ENCODE measurements at places on chromosomes 2 and 18.

- DNase-seq: no peak
Measured at GRCh38 chr2:37631292-37631691, 40.1 kb downstream of the CDC42EP3 start.

GRCh38 chr2:199992296-199992695 is 36.9 kb downstream of the MAIP1 start:
- no peak for DNase-seq

DNA sequence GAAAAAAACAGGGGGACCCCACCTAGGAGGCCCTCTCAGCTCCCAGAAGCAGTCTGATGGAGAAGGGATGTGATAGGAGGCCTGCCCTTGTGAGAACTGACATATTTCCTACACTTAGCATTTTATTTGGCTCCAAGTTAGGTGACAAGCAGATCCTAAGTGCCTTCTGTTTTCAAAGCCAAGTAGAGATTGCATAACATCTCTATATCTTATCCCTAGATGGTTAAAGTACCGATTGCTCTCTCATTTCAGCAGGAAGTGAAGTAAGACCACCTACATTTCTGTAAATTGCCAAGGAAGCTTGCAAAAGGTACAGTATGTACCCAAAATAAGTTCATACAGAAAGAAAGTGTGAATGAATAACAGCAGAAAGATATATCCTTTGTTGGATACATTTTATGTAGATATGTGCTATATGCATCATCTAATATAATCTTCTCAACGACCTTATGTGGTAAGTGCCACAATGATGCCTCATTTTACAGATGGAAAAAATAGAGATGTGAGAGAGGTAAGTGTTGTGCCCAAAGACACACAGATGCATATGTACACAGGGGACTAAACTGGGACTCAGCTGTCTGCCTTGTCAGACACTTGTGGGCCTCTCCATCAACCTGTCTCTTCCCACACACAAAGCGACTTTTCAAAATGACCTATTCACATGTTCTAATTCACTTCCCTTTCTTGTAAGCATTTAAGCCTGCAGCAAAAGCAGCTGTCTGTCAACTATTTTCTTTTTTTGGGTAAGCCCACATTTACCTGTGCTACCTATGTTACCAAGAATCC is 38.9 kb downstream of the DHRS9 start:
- no peak for DNase-seq

- no peak for DNase-seq
Measured at GRCh38 chr2:172937884-172938712, 137.5 kb upstream of the MAP3K20 start.

DNA sequence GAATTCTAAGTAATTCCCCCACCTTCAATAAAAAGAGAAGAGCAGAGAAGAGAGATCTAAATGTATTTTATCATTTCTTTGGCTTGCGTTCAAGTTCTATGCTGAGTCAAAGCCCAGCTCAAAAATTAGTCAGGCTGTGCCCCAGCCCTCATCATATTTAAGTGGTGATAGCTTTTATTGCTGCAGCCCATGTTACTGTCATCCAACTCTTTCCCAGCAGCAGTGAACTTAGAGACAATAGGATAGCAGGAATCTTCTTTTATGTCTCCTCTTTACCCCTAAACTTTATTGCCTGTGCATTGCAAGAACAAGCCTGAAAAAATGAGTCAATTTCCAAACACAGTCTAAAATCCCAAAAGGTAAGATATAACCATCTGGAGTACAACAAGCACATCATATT is 1599.3 kb upstream of the PIK3C3 start:
- no peak for DNase-seq

GRCh38 chr2:28647682-28648081 is 103.9 kb upstream of the PPP1CB start:
- DNase-seq: no peak

- DNase-seq: no peak
Measured at GRCh38 chr2:106833256-106833655, 52.7 kb downstream of the ST6GAL2 start.

DNA sequence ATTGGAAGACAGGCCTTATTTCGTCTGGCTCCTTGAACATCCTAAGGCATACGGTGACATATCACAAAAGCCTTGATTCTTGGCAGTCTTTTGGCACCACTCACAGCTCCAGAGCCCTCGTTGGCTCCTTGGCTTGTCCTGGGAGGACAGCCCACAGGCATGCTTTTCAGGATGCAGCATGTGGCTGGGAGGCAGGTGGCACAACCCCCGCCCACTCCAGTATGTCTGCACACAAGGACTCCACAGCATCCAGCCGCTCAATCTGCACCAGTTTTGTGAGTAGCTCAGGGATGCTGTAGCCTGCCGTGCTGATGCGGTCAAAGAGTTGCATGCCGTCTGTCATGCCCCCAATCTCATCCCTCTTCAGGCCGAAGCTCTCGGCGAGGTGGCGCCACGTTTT is 92.3 kb downstream of the EDAR start:
- DNase-seq: no peak

DNA sequence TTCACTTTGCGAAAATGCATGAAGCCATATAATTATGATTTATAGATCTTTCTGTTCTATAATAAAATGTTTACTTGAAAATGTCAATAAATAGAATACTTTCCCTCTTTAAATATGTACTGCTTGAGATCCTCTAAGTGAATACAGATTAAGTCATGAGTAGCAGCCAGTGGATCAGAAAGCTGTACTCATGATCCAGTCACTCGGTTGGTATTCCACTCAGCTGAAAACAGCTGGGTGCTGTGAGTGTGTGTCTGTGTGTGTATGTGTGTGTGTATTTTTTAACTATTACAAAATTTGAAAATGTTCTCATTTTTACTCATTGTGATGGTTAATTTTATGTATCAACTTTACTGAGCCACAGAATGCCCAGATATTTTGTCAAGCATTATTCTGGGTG is 141.6 kb upstream of the CYP26B1 start:
- DNase-seq: no peak

DNA sequence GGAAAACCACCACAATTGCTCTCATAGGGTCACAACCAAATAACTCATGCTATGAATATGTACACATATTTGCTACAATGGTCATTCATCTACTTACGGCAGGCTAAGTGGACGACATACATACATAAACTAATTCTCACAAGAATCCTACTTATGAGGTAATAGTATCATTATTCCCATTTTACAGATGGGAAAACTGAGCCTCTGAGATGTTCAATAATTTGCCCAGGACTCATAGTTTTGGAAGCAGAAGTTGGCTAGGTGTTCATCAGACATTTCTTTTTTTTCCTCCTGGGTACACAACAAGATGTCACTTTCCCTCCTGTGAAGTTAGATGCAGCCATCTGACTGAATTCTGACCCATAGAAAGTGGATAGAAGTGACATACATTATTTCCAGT is 89.0 kb upstream of the PKDCC start:
- DNase-seq: no peak

GRCh38 chr2:163255086-163255485 is 416.5 kb upstream of the KCNH7 start:
- no peak for DNase-seq

DNA sequence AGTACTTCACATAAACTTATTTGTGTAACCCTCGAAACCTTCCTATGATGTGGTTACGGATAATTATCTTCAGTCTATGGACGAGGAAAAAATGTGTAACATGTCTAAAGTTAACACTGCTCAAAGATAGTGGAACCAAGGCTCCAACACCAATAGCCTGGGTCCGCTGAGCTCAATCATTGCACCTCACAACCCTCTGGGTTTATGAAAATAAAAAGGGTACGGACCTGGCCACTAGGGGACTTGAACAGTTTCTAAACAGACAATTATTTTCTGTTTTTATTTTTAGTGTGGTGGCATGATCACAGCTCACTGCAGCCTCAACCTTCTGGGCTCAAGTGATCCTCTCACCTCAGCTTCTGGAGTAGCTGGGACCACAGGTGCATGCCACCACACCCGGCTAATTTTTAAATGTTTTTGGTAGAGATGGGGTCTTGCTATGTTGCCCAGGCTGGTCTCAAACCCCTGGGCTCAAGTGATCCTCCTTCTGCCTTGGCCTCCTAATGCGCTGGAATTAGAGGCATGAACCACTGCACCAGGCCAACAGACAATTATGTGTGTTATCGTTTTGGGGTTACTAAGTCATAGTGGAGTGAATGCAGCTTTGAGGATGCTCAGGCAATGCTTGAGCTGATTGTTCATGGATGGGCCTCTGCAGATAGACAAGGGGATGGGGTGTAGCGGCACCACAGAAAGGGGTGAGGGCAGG is 10.1 kb downstream of the CASP8 start:
- DNase-seq: no peak

DNA sequence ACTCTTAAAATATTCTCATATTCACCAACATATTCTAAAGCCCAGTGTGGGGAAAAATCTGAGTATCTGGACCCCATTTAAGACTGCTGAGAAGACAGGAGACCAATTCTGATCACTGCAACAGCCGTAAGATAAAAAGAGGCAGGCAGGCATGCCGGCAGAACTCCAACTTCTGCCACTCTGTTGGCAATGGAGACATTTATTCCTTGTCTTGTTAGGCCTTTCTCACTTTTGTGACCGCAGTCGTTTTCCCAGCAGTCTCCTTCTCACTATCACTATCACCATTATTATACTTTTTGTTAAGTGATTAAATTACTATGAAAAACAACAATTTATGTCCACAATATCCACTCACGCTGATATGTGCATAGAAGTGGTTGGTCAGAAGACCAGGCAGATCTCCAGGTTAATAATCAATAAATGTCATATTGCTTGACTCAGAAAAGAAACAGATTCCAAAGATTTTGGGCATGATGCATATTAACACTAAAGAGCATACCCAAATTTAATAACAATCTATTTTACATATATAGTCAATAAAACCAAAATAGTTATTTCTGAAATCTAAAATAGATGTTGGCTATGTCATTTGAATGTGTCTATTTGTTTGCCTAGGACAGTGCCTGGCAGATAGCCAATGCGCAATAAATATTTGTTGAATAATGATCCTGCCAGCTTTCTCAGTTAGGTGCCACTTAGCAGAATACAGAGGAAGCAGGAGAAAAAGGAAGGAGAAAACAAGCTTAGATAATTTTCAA is 38.2 kb downstream of the SESTD1 start:
- DNase-seq: no peak

DNA sequence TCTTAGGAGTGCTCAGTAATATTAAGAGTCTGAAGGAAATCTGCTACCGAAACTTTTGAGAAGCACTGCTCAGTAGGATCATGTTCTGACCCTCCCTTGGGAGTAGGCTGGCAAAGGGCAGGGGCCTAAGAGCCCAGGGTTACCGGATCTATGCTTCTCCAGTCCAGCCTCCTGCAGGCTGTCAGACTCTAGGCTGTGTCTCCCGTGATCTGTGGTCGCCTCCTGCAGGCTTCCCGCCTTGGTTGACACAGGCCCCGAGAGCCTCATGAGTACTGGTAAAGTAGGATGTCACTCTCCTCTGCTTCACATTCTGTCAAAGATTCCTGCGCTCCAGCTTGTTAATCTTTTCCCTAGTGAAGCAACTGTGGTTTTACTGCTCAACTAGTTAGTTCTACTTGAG is 647.8 kb upstream of the RAB6C start:
- no peak for DNase-seq

DNA sequence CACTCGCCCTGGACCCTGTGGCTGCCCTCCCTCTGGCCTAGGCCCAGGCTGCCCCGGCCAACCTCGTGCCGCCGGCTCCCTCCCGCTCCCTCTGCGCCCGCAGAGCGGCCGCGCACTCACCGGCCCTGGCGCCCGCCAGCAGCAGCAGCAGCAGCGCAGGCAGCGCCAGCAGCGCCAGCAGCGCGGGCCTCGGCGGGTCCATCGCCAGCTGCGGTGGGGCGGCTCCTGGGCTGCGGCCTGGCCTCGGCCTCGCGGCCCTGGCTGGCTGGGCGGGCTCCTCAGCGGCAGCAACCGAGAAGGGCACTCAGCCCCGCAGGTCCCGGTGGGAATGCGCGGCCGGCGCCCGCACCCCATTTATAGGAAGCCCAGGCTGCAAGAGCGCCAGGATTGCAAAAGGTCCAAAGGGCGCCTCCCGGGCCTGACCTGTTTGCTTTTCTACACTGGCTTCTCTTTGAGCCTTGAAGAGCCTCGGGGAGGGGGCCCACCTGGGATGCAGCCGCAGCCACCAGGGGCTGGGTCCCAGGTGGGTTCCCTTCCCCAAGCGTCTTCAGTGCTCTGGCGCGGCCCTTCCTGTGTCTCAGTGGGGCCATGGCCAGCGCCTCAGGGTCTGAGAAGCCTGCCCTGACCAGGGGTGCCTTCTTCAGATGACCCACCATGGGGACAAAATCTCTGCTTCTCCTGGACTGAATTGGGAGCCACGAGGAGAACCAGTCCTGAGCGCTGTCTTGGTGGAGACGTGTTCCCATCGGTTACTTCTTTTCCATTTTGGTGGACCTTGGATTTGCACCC is at the start of gene APOB:
Gene APOB (minus strand): TSS at position 330 of the 789 bp plus-strand sequence. CDS start 128 bp downstream, at position 202.
- no peak for DNase-seq

GRCh38 chr2:217372794-217373193 is 512.9 kb upstream of the TNP1 start:
- DNase-seq: no peak

- DNase-seq: no peak
Measured at GRCh38 chr18:23724681-23725080, 35.4 kb downstream of the LAMA3 start.

- no peak for DNase-seq
Measured at GRCh38 chr18:50057009-50057408, 137.9 kb downstream of the MYO5B start.

GRCh38 chr2:166230024-166230723 is 102.4 kb upstream of the SCN1A start:
- DNase-seq: no peak

- DNase-seq: no peak
Measured at GRCh38 chr2:62540408-62541168, 34.6 kb upstream of the TMEM17 start.

GRCh38 chr2:100720445-100720844 is 99.5 kb upstream of the NPAS2 start:
- DNase-seq: no peak

DNA sequence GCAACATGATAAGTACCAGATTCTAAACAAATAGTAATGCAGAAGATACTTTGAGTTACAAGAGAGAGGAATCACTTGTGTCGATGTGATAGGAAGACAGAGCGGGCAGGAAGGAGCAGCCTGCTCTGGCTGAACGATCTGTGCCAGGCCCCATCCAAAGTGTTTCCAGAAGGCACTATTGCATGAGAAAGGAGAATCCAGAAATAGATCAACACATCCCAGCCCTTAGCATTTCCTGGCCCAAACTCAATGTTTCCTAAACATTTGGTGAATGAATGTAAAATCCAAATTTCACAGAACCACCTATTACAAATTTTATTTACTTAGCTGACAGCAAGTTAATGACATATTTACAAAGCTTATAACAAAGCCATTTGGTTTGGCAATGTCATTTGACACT is 257.2 kb downstream of the TXNL1 start:
- no peak for DNase-seq

DNA sequence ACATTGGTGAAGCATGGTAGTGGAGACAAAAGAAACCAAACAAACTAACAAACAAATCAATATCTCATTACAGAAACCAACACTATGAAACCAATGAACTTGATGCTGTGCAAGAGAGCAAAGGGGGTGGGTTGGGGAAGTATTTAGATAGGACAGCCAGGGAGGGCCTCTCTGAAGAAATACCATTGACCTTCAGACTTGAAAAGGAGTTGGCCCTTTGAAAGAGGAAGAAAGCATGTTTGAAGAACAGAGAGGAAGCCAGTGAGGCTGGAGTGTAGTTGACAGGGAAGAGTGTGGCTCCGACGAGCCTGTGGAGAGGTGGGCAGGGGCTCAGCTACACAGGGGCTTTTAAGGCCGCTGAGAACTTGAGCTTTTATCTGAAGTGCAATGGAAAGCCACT is 151.0 kb upstream of the GATA6 start:
- no peak for DNase-seq

GRCh38 chr2:126635281-126635680 is 20.7 kb upstream of the GYPC start:
- no peak for DNase-seq
